Lung (tissue), 17 donors: ENCODE measurements at places on chromosomes 5 and 9. TPM values are rescaled to one million over a fixed set of nuclear protein-coding genes. Genes with fewer than 3 reads are reported as not detected.
A peak's percentile ranks its signal among the peaks of the same experiment; 100 is the strongest.

FRMPD1 gene
- 0.06 TPM for total RNA-seq

- H3K27ac ChIP-seq: peak overlapping the region; percentile 95
- peaks cover 2% of the 10 kb centered on the region for H3K36me3 ChIP-seq
- DNase-seq: peak; percentile 73
- no peaks in the 10 kb centered on the region for H3K27me3 ChIP-seq
- H3K4me3 ChIP-seq: peak overlapping the region; percentile 85
Observed at GRCh38 chr9:97695995-97696802, 941 bp downstream of the XPA start.

GRCh38 chr9:112699230-112699629 lies 18.7 kb downstream of the INIP start:
- H3K27ac ChIP-seq: no peak overlapping the region
- no peaks in the 10 kb centered on the region for H3K4me1 ChIP-seq
- DNase-seq: no peak
- no peaks in the 10 kb centered on the region for H3K27me3 ChIP-seq
- peaks cover 6% of the 10 kb centered on the region for H3K36me3 ChIP-seq
- no peak overlapping the region for H3K4me3 ChIP-seq

DNA sequence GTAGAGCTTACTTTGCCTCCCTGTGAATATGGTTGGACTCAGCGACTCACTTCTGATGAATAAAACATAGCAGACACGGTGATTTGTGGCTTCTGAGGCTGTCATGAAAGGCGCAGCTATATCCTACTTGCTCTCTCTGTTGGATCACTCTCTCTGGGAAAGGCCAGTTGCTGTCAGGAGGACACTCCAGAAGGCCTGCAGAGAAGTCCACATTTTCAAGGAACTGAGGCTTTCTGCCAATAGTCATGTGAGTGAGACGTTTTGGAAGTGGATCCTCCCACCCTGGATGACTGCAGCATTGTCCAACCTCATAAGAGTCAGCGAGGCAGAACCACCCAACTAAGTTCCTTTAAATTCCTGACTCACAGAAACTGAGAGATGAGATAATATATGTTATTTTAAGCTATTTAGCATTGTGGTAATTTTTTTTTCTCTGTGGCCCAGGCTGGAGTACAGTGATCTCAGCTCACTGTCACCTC lies 156.0 kb upstream of the MAST4 start:
- no peaks in the 10 kb centered on the region for H3K36me3 ChIP-seq
- no peaks in the 10 kb centered on the region for H3K27me3 ChIP-seq
- DNase-seq: peak; percentile 22
- no peak overlapping the region for H3K4me3 ChIP-seq
- H3K4me1 ChIP-seq: no peaks in the 10 kb centered on the region
- H3K27ac ChIP-seq: no peak overlapping the region
